ENCODE measurements at places on chromosomes 2 and 18. TPM values are rescaled to one million over a fixed set of nuclear protein-coding genes. Genes with fewer than 3 reads are reported as not detected.

DNA sequence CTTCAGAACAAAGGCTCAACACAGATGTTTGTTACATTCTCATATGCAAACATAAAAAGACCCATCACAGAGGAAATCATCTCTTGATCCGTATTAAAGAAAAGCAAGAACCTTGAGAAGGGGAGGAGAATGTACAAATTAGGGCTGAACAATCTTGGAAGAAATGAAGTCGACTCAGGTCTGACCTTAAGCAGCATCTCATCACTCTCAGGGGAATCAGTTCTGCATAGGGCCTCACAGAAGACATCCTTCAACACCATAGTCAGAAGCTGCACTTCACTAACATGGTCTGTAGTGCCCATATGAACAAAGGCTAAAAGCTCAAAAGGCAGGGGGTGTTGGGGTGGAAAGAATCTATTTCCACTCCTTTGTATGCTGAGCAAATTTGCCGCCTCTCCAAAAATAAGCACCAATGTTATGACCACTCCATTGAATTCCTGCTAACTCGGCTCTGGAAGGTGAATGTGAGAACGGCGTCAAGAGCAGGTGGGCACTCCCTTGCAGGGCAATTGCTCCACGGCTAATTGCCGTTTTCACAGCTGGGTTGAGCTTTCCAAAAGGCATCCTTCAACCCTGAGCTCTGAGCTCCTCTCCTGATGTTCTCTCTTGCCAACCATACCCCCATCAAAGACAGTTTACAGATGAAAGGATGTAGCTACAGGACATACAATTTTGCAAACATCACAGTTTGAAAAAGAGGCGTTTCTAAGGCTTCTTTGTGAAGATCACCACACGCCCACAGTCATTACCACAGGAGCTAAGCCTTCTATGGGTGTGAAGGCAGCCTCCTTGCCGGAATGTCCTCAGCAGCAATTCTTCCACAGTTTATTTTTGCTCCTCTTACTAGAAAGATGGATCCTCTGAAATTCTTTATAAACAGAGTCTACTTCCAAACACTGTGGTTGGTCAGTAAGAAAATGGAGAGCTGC lies 10.0 kb downstream of the KLF7 start:
- peaks cover 90% of the 10 kb centered on the region for H3K4me1 ChIP-seq
- no peaks in the 10 kb centered on the region for H3K27me3 ChIP-seq
- no peaks in the 10 kb centered on the region for H3K36me3 ChIP-seq
- H3K4me3 ChIP-seq, result peak overlapping the region; percentile 70

Gene FIGLA
- not detected for total RNA-seq

DNA sequence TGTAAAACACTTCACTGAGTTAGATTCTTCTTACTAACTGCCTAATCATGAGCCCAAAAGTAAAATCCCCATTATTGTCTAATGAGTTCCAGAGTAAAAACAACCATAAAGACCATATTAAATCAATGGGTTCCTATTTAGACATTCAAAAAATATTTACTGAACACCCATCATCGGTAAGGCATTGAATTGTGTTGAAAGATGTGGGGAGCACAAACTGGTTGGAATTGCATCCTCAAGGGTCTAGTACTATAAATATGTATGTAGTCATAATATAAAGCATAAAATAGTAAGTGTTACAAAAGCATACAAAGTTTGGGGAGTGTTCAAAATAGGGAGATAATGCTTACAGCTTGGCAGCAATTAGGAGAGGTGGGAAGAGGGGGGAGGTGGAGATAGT lies 3.0 kb upstream of the MARCHF4 start:
- peaks cover 17% of the 10 kb centered on the region for H3K4me1 ChIP-seq
- H3K36me3 ChIP-seq, result peaks cover 5% of the 10 kb centered on the region
- no peak overlapping the region for H3K4me3 ChIP-seq
- no peak for DNase-seq
- no peak overlapping the region for H3K27ac ChIP-seq

DNA sequence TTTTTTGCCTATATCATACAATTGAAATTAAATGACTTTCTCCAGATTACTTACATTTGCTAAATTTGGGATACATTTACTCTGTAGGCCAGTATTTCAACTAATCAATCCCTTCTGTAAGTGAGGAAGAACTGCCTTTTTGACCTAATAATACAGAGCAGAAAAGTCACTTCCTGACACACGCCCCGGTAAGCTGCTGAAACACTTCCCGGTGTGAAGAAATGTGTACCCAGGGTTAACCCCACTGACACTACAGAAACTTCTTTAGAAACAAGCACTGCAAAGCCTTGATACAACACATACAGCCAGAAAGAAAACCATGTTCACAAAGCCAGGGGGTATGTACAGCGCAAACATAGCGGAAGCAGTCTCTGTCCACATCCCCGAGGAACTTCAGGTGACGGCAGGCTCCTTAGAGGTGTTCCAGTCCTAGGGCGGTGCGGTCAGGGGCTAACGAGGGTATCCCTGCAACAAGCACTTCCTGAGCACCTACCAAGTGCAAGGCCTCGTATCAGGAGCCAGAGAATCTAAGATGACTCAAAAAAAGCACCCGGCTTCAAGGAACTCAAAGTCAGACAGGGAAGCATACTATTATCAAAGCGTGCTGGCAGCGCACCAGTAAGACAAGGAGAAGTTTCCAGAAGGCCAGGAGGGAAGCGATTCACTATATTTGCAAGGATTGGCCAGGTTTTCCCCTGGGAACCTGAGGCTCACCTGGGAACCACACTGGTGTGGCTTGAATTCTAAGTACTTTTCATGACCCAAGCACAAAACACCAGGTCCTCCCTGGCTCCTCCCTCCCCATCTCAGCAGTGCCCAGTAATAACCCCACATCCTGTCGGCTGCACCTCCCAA lies 46.6 kb downstream of the ZNF516 start:
- H3K4me3 ChIP-seq, result no peak overlapping the region
- no peak overlapping the region for H3K27ac ChIP-seq
- H3K36me3 ChIP-seq, result no peaks in the 10 kb centered on the region
- H3K4me1 ChIP-seq, result peaks cover 38% of the 10 kb centered on the region
- H3K27me3 ChIP-seq, result no peaks in the 10 kb centered on the region
- DNase-seq, result no peak

Measured in naive thymus-derived CD8-positive, alpha-beta T cell (primary cell).